ENCODE measurements at places on chromosomes 3 and 15. TPM values are rescaled to one million over a fixed set of nuclear protein-coding genes. Genes with fewer than 3 reads are reported as not detected.

GRCh38 chr3:146152834-146153233, 8.2 kb downstream of the PLOD2 start:
- DNase-seq, result no peak

- no peak for DNase-seq
Measured at GRCh38 chr15:101384276-101384675, 89.2 kb upstream of the SNRPA1 start.

DNA sequence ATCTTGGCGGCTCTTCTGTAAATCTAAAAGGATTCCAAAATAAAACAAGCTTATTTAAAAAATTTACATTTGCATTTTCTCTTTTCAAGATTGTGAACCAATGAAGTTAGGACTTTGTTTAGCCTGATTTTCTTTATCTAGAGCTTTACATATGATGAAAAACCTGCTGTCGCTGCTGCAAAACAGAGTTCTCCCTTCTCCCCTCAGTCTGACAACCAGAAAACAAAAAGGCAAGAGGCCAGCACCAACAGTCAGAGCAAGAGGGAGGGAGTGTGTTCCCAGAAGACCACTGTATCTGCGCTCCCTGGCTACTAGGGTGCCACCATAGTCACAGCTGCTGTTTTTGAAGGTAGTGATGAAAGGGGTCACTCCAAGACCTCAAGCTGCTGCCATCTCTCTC, 33.1 kb upstream of the NEO1 start:
- no peak for DNase-seq

The CDCP1 gene
- total RNA-seq, result not detected

The RARB gene
- not detected for total RNA-seq

DNA sequence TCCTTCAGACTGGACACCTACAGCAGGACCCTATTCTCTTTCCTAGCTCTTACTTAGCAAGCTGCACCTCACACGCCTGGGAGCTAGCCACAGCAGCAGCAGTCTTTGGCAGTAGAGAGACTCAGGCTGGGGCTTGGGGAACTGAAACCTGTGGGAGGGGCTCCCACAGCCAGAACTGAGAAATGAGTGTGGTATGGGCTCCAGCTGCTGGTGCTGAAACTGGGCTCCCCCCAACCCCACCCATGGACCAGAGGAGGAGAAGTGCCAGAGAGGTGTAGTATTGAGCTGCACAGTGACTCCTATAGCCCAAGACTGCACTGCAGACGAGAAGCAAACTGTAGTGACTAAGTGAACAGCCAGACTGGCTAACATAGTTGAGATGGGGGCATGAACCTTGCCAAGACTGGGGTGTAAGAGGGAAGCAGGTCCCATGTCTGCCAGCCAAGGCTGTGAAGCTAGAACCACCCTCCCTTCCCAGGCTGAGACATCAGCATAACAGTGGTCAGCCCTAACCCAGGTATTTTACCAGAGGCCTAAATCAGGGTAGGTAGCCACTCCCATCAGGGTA, 62.5 kb downstream of the MYO5A start:
- peak; percentile 34 for DNase-seq

The LSAMP gene
- not detected for total RNA-seq

- no peak for DNase-seq
Measured at GRCh38 chr3:167978486-167978885, 117.2 kb downstream of the GOLIM4 start.

DNA sequence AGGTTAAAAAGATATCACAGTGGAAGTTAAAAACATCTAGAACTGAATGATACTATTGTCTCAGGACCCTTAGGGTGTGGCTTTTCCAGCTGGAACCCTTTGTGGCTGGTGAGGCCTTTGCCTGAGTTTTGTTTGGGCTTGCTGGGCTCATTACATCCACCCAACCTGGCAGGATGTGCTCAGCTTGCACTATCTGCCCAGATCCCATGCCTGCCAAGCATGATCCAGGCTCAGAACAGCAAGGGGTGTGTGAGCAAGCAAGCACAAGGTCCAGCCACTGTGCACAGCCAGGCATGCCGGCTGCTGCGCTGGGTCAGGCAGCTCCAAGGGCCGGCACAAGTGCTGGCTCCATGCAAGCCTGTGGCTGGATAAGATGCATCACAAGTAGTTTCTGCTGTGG, 512.7 kb upstream of the CDIN1 start:
- no peak for DNase-seq

DNA sequence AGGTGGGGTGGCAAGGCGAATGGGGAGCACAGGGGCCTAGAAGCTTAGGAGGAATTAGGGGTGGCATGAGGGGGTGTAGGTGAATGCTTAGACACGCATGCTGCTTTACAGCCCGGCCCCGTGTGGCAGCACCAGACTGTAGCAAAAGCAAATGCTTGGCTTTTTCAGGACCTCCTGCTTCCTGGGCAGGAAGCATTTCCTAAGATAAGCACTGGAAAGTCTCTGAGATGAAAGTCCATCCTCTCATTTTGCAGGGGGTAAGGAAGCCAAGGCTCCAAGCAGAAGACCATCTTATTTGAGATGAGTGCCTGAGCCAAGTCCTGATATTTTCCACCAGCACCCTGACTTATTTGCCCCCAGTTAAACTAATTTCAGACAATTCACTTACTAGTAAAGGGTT, 12.9 kb downstream of the SSUH2 start:
- no peak for DNase-seq

DNA sequence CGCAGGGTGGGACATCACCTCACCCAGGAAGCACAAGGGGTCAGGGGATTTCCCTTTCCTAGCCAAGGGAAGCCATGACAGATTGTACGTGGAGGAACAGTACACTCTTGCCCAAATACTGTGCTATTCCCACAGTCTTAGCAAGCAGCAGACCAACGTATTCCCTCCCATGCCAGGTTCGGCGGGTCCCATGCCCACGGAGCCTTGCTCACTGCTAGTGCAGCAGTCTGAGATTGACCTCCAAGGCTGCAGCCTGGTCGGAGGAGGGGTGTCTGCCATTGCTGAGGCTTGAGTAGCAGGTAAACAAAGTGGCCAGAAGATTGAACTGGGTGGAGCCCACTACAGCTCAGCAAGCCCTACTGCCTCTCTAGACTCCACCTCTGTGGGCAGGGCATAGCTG, 39.0 kb downstream of the ALDH1A2 start:
- DNase-seq, result no peak

- no peak for DNase-seq
Measured at GRCh38 chr15:99931703-99932603, 198.7 kb upstream of the LYSMD4 start.

The BCL2A1 gene
- total RNA-seq, result 27.1 TPM

Data from CD8-positive, alpha-beta T cell (primary cell).